GF-D8 (cell line): ENCODE measurements at places on chromosomes 5 and 9.

DNA sequence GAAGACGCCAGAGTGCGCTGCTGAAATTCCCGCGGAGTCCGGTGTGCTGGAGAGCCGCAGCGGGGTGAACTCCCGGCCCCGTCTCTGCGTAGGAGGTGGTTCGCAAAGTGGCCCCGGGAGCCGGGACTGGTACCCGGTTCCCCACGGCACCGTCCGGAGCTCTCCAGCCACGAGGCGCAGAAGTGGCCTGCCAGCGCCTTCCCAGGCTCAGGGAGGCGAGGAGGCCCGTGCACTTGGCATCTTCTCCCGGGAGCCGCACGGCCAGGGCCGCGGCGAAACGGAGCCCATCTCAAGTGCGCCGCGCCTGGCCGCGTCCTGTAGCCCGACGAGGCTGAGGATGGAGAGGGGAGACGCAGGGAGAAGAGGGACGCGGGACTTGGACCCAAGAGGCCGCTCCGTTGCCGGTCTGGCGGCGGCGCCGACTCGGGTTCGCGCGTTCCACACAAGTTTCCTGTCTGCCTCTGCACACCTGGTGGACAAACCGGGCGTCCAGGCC, 1.1 kb upstream of the IRX1 start:
- DNase-seq = no peak

DNA sequence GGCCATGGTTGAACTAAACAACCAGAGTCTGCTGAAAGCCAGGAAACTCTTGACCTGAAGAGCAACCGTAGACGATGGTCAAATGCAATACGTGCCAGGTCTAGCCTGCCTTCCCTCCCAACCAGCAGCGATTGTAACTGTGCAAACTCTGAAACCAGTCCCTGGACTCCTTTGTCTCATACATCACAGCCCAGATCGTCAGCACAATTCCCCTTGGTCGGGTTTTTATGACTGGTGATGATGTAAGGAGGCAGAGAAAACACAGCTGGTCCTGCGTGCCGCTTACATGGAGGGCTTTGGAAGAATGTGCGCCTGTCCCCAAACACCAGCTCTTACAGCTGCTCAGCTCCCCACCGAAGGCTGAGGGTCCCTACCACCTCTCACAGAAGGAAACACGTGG, 24.6 kb downstream of the SMIM23 start:
- DNase-seq = no peak

- no peak for DNase-seq
These were observed 300.5 kb upstream of the CTNND2 start for GRCh38 chr5:12204761-12205160.

DNA sequence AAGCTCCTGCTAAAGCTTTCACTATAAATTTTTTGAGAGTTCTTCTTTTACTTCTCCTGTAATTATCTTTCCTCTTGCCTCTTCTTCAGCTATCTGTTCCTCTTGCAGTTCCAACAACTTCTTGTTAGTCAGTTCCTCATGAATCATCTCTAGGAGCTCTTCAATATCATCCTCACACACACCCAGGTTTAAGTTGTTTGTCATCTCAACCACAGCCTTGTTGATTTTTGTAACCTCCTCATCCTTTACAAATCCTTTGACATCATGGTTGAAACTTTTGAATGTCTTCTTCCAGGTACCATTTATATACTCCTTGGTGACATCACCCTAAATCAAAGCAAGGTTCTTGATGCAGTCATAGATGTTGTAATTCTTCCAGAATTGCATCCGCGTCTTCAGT, 106.3 kb upstream of the MAMDC2 start:
- DNase-seq = no peak

- no peak for DNase-seq
These were observed 809.4 kb downstream of the PRELID2 start for GRCh38 chr5:145025775-145026174.

GRCh38 chr9:110710420-110710819, 41.8 kb downstream of the MUSK start:
- no peak for DNase-seq

DNA sequence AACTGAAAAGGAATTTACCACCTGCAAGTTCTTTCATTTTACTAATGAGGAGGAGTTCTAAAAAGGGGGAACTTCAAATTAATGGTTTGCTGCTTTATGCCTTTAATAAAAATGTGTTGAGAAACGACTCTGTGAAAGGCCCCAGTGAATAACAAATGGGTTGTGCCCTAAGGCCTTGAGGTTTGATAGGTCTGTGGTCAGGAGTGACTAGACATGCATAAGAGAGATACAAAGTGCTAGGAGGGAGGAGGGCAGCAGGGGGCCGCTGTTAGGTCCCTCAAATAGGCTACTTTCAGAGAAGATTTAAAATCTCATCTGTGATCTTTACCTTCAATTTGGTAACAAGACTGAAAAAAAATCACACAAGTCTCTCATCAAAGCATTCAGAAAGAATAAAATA, 58.3 kb downstream of the FAM81B start:
- no peak for DNase-seq

GRCh38 chr9:130712564-130713285, 19.1 kb downstream of the EXOSC2 start:
- peak; percentile 90 for DNase-seq

DNA sequence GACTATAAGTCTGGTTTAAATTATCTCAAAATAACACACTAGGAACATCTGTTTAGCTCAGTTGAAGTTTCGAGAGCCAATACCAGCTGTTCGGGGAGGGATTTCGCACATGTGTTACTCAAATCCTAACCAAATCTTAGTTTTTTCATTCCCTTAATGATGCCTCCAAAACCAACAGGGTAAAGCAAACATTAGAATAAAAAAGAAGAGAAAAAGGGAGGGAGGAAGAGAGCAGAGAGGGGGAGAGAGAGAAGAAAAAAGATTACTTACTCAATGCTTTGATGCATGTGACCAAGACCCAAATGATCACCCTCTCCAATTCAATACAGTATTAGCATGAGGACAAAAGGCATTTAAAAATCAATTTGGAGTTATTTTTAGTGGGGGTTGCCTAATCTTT, 86.0 kb upstream of the NR5A1 start:
- no peak for DNase-seq

DNA sequence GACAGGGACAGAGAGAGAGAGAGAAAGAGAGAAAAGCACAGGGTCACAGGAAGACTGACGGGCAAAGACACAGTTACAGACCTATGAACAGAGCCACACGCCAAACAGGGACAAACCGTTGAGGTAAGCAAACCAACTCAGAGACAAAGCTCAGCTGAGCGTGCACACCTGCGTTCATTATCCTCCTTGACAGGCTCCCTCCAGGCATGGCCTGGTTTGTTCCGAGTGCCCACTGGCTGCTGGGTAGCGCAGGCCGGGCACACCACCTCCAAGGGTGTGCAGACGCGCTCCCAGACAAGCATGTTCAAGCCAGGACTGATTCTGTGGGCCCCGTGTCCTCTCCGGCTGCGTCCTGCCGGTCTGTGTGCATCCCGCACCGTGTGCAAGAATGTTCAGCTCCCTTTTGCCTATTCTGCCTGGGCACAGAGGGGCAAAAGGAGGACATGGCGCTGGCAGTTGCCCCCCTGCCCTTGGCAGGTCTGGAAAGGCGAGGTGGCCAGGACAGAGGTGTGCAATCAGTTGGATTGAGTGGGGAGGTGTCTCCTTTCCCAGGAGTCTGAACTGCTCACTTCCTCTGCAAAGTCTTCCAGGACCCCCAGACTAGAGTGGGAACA, 467 bp upstream of the SMIM32 start:
- DNase-seq = no peak

DNA sequence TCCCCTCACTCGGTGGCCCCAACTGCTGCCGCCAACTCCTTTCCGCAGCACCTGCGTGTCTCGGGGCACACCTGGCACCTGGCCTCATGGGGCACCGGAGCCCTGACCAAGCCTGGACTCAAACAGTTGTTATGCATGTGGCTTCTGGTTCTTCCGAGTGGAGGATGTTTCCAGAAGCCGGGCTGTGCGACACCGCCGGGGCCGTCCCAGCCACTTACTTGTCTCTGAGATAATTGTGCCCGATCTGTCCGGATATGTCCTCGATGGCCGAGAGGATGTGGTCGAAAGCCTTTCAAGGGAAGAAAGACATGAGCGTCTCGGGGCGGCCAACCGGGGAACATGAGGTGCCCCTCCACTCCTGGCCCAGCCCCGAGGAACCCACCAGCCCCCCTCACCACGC, 38.4 kb downstream of the EXOC3 start:
- DNase-seq = no peak

- no peak for DNase-seq
These were observed 487.2 kb upstream of the ST8SIA4 start for GRCh38 chr5:101390151-101390908.

GRCh38 chr9:20788526-20789451, 104.7 kb downstream of the FOCAD start:
- DNase-seq = no peak

GRCh38 chr9:132756214-132756845, 86.1 kb downstream of the GTF3C4 start:
- DNase-seq = no peak

- DNase-seq = no peak
These were observed 188.1 kb upstream of the IL12B start for GRCh38 chr5:159518371-159518770.

DNA sequence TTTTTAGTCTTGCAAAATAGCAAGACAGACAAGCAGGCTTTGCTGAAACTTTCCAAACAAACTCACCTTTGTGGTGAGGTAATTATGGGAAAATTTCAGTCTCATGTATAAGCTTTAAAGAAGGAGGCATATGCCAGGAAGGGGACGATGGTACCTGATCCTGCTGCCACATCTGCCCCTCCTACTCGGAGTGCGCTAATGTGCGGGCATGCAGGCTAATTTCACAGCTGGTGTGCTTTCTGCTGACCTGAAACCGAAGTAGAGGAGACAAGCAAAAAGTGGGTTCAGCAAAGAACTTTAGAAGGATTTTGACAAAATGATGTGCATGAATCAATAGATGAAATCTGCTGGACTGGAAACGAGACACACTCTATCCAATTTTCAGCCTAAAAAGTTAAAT, 117.1 kb upstream of the IRX4 start:
- DNase-seq = no peak

DNA sequence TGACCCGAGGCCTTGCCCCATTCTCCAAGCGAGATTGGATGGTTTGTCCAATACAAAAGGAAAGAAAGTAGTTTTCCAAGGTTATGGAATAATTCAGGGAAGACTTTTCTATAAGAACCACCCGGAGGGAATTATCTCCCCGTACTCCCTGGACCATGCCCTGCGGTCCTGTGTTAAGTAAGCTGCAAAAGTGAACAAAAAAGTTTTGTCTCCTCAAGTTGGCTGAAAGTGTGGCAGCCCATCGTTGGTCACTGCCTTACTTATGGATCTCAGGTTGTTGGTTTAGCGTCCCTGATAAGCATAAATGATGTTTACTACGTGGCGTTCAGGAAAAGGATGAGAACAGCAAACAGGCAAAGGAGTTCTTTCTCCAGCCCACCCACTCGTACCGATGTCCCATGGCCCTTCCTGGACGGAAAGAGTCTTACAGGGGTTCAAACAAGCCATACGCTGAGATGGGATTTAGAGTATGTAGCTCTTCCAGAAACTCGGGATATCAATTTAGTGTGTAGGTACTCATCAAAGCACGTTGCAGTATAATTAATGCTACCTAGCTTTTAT, 413 bp upstream of the AUH start:
- no peak for DNase-seq

- no peak for DNase-seq
These were observed 65.5 kb upstream of the DMRT3 start for GRCh38 chr9:911005-911404.

GRCh38 chr5:94577466-94578245, 40.7 kb downstream of the KIAA0825 start:
- DNase-seq = no peak

- DNase-seq = no peak
These were observed 2.4 kb downstream of the ANKRD31 start for GRCh38 chr5:75234251-75234650.

DNA sequence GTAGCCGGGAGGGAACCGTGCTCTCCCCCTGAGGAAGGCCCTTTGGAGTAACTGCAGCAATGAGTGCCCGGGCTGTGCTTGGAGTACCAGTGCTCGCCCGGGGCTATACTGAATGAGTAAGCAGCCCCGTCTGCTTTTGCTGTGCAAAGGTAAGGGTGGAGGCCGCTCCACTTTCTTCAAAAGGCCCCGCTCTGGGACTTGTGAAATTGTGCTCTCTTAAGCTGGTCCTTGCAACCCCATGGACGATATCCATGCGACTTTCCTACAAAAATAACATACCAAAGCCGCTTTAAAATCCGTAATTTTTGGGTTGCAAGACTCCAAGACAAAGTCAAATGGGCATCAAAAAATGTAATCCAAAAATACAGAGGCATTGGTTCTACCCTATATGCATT, 578 bp upstream of the TNFAIP8 start:
- DNase-seq = no peak

GRCh38 chr9:75190762-75191161, 102.4 kb downstream of the OSTF1 start:
- DNase-seq = no peak

DNA sequence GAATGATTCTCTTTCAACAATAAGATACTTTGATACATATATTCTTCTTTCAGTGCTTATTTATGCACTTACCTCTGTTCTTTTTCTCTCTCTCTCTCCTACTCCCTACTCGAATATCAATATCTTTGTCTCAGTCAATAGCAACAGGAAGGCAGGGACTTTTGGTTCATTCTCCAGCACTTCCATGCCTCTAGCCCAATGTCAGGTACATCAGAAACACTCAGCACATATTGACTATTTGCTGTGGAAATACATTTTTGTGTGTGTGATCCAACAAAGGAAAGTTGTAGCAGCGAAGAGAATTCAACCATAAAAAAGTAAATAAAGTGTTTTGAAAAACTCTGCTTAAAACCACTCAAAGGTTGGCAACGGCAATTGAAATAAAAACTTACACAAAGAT, 12.6 kb downstream of the DIRAS2 start:
- DNase-seq = no peak

GRCh38 chr5:68250661-68251298, 35.2 kb downstream of the PIK3R1 start:
- no peak for DNase-seq

GRCh38 chr5:90747175-90747574, 188.6 kb downstream of the ADGRV1 start:
- no peak for DNase-seq

GRCh38 chr5:178630475-178630930, 3.7 kb upstream of the CLK4 start:
- DNase-seq = no peak

DNA sequence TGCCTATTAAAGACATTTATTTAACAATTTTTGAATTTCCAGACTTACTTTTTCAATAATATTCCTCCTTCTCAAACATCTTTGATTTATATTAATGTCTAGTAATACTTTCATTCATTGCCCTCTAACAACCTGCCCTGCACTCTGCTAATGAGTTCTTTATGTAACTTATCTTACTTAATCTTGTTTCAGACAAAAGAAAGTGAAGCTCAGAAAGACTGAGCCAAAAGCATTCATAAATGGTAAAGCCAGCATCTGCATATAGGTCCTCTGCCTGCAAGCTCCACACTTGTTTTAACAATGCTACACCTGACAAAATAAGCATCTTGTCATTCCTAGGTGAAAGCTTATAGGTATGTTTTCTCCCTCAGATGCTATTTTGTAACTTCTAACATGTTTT, 2.4 kb upstream of the TNPO1 start:
- no peak for DNase-seq

- DNase-seq = no peak
These were observed 248.7 kb downstream of the NR3C1 start for GRCh38 chr5:143154510-143155370.
